ENCODE measurements at places on chromosomes 4 and X.

DNA sequence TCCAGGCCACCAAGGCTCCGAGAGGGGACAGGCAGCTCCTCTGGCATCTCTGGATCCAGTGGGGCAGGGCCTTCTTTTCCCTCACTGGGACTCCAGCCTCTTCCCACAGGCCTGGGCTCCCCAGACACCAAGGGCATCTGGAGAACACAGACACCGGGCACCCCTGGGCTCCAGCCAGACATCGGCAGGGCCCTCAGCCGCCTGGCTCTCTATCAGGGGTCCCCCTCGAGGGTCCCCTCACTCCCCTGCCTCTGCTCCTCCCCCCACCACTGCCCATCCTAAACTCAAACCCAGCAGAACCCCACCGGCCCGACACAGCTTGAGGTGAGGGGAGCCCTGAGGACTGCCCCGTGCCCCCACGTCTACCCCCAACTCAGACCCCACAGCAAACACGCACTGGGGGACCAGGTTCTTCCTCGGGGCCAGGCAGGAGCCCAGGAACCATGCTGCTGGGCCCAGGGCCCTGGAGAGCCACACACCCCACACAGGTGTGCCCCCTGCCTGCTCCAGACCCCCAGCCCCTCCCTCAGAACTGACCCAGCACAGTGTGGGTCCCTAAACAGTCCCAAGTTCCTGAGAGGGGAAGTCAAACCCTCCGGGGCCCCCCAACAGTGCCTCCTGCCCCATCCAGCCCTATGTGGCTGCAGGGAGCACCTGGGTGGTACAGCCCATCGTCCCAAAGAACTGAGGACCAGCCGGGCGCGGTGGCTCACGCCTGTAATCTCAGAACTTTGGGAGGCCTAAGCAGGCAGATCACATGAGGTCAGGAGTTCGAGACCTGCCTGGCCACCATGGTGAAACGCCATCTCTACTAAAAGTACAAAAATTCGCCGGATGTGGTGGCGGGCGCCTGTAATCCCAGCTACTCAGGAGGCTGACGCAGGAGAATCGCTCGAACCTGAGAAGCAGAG is 86.8 kb downstream of the FAM53A start:
- DNase-seq = no peak

GRCh38 chrX:77415161-77415560 is 32.0 kb upstream of the FGF16 start:
- no peak for DNase-seq

DNA sequence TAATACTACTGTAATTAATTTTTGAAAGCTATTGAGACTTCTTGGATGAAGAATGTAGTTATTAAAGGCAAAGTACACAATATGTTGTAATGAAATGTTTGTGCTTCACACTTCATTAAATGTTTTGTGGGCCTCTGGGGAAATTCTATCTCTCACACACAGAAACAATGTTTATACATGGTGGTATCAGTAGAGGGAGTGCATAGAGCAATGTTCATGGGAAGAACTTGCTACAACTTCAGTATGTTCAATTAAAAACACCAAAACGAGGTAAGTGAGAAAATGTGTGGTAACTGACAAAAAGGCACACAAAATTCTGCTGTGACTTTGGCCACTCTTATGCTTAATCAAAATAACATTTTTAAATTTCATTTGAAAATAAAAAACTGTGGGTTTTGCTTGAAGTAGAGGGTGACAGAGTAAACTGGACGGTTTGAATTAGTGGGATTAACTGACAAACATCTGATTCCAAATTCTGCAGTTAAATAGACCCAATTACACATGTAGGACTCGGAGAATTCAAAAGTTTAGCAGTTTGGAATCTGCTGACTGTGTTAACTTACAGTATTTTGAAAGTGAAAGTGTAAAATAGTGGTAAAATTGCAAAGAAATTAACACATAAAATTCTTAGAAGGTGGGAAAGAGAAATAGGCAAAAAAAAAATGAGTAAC is 111.4 kb upstream of the TTC29 start:
- no peak for DNase-seq

GRCh38 chr4:48360285-48361011 is 19.1 kb downstream of the SLAIN2 start:
- DNase-seq = no peak

- DNase-seq = no peak
These were observed 266.2 kb downstream of the SPRY1 start for GRCh38 chr4:123662827-123663226.

DNA sequence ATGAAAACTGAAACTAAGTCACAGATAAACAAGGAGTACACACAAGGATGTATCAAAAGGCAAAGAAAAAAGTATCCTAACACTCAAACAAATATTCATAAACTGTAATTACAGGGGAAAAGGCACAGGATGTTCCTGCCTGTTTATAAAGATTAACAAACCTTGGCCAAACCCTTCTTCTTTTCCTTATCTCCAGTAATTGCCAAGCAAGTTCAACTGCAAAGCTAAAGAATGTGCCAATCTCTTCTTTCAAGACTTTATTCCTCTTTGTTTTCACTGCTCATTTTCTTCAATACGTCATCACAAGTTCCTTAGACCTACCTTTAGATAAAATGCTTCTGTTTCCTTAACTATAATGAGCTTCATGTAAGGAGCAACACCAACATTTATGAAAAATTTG is 171.2 kb downstream of the AMELX start:
- no peak for DNase-seq

GRCh38 chr4:53601251-53601764 is 10.0 kb upstream of the LNX1 start:
- DNase-seq = peak; percentile 80

GRCh38 chr4:62006108-62006507 is 806.0 kb downstream of the ADGRL3 start:
- no peak for DNase-seq

- no peak for DNase-seq
These were observed 18.4 kb downstream of the PRPS1 start for GRCh38 chrX:107646735-107647134.

- DNase-seq = peak; percentile 63
These were observed 726 bp upstream of the KANTR start for GRCh38 chrX:53093177-53093655.

GRCh38 chrX:76279007-76279406 is 106.1 kb downstream of the PBDC1 start:
- peak; percentile 1 for DNase-seq

DNA sequence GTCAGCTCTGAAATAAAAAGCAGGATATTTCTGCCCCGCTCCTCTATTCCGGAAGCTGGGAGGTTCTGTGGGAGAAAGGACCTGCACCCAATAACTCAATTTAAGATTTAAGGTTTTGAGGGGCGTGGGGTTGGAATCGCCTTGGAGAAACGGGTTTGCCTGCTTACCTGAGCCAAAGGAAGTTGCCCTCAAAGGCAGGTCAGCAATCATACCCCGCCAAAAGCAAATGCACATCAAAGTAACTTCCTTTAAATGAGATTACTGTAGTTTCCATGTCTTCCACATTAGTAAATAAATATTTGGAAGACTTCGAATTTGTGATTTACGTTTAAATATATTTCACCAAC is 978 bp upstream of the HS3ST1 start:
- DNase-seq = no peak

DNA sequence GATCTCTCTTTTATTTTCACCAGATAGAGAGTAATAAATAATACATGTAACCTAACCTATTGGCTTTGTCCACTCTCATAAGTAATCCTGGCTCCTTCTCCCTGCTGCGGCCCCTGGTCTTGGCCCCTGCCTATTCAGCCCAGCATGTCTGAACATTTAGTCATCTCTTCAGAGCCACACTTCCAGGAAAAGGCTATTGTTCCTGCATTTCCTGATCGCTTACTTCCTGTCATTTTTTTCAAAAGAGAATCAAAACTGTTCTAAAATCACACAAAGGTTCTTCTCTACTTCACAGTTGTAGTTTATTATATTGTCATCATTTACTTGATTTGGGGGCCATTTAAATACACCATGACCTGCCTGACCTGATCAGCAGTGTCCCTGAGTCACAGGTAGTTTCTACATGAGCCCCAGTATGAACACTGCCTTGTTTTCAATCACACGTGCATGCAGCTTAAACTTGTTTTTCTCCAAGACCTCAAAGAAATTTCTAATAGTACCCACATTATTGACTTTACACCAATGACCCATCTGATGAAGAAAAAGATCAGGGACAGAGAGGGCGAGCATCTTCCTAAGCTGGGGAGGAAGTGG is 47.4 kb upstream of the KDR start:
- DNase-seq = no peak

DNA sequence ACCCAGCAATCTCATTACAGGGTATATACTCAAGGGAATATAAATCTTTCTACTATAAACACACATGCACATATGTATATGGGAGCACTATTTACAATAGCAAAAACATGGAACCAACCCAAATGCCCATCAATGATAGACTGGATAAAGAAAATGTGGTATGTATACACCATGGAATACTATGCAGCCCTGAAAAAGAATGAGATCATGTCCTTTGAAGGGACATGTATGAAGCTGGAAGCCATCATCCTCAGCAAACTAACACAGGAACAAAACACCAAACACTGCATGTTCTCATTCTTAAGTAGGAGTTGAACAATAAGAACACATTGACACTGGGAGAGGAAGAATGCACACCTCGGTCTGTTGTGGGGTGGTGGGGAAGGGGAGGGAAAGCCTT is 80.6 kb upstream of the TBX22 start:
- DNase-seq = no peak

DNA sequence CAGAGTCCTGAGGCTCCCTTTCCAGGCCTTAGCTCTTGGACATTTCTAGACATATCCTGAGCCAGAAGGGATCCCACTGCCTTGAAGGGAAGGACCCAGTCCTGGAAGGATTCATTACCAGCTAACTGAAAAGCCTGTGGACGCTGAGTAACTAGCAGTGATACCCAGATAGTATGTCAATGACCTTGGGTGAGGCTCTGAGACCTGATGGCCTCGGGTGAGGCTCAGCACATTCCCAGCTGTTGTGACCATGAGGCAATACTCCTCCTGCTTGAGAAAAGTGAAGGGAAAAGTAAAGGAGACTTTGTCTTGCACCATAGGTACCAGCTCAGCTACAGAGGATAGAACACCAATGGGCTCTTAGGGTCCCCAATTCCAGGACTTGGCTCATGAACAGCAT is 268.1 kb downstream of the DKK2 start:
- no peak for DNase-seq

DNA sequence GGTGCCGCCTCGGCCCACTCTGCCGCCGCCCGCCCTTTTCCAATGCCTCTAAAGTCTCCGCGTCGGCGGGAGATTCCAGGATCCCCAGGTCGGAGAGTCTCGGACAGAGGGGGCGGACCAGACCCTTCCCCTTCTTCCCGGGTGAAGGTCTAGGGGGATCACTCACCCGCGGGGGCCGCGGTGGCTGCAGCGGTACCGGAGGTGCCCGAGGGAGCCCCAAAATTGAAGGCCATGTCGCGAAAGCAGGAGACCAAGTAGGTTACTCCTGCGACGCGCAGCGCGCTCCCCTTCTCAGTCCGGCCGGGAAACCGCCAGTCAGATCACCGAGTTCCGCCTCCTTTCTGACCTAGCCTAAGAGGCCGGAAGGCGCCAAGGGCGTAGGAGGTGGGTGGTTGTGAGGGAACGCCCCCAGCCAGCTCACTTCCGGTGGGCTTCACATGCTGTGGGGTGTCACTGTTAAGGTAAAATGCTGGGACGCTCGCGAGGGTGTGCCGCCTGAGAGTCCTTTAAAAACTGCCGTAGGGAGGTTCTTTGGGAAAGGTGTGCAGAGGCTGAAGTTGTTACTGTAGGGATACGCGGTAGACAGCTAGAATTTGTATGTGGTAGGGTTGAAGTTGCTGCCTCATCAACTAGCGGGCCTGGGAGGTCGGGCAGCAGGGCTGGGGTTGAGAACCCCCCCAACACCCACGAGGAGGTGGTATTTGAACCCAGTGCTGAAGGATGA is at the start of gene NUP54:
TSS of gene NUP54 (minus strand) at position 256 of the 724 bp plus-strand sequence. CDS start at position 233, 23 bp downstream.
- DNase-seq = peak; percentile 92

DNA sequence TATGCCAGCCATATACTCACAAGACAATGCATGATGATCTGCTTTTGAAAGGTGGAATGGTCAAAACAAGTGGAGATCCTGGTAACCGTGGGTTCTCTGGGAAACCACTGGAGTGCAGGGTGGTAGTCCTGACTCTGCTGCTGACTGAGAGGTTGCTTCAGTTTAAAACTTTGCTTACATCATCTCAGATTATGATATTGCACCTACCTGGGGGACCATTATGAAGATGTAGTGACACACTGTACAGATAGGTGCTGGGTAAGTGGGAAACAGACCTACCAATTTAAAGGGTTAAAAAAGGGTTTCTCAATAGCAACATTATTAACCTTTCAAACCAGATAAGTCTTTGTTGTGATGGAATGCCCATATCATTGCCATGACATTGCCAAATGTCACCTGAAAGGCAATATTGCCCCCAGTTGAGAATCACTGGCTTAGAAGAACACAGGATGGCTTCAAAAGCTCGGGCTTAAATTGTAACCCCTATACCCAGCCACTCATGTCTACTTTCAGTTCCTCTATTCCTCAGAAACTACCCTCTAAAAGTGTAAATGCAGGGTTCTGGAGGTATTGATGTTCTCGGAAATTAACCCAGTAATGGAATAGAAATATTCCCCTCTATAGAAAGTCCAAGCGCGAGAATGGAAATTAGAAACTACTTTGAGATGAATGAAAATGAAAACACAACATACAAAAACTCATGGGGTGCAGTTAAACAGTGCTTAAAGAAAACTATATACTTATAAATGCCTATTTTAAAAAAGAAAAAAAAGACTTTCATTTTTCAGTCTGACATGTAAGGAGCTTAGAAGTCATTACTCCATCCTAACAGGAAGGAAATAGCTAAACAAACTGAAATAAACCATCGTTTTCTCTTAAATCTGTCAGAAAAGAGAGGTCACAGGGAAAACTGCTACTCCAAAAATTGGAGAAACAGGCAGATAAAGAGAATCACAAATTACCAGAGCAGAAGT is 65.8 kb downstream of the ARHGEF6 start:
- DNase-seq = no peak

GRCh38 chr4:152100379-152101201 is 339.8 kb upstream of the GATB start:
- no peak for DNase-seq

DNA sequence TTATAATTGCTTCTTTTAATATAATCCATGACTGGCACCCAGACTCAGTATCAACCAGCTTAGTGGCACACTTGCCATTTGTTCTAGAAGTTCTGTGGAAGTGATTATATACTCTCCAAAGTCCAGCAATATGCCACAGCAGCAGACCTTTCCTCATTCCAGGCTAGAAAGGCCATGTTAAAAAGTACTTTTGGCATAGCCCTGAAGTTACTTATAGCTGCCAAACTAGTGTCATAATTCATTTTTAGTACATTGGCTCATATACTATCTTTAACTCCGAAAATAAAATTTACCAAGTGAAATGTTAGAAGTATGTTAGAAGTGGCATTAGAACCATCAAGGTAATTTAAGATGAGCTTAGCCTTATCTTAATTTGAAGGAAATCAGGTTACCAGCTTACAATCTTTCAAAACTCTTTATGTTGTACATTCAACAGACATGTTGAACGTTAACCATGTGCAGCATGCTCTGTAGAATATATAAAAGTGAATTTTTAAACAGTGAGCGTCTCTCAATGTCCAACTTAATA is 714.2 kb upstream of the LCORL start:
- DNase-seq = no peak

- DNase-seq = no peak
These were observed 21.0 kb downstream of the LAS1L start for GRCh38 chrX:65513610-65514009.

- DNase-seq = no peak
These were observed 76.0 kb upstream of the FAM47B start for GRCh38 chrX:34866646-34867045.

GRCh38 chrX:53184836-53185235 is 40.2 kb downstream of the KDM5C start:
- no peak for DNase-seq

- peak; percentile 48 for DNase-seq
These were observed 1.4 kb upstream of the C4orf50 start for GRCh38 chr4:6019316-6020263.

- no peak for DNase-seq
These were observed 156.4 kb downstream of the EFNB1 start for GRCh38 chrX:68985135-68985755.
